ENCODE measurements at places on chromosomes 3 and 15.

DNA sequence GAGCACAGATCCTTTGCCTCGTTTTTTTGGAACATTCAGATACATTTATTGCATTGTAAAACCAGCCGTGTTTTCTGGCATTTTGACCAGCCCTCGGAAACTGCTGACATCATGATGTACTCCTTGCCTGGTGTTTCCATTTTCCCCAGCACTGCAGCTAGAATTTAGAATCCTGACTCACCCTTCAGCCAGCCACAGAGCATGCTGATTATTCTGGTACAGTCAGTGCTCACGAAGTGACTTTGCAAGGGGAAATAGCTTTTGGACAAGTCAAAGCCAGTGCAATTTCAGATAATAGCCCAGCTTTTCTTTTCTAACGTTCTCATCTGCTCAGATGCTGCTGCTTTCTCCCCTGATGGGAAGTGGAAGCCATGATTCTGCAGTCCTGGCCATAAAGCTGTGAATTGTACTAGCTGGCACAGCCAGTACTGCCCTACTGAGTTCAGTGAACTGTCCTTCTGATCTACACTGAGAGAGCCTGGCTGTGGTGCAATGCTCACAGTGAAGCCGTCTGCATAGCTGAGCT, 12.1 kb upstream of the CNBP start:
- DNase-seq, result peak; percentile 85

- DNase-seq, result no peak
These were observed 30.9 kb upstream of the ARRDC4 start for GRCh38 chr15:97929456-97930229.

- DNase-seq, result peak; percentile 64
These were observed 37.2 kb downstream of the IL20RB start for GRCh38 chr3:136994772-136995516.

DNA sequence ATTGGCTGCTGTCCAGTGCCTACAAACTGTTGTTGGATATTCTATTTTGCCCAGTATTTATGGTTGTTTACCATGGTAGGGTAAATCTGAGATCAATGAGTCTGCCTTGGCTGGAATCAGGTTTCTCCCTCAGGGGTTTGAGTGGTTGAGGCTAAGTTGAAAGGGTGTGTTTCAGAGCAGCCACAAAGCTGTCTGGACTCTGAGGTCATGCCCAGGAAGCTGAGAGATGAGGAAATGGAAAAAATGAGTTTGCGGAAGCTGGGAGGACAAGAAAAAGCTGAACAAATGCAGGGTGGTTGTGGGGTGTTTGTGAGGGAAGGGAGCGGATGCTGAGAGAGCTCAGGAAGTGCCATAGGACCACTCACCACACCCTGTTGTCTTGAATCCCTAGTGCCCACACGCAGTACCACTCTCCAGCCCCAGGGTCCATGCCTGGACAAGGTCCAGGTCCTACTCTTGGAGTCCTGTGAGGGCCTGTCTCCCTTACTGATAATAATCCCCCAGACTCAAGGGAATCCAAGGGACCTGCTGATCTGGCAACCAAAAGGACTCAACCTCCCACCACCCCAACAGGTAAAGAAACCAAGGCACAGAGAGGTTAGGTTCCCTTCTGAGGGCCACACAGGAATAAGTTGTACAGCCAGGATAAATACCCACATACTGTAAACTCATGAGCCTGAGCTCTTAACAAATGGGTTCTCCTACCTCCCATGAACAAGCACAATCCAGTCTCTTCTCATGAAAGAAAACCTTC, 81.6 kb downstream of the PPCDC start:
- DNase-seq, result peak; percentile 49

DNA sequence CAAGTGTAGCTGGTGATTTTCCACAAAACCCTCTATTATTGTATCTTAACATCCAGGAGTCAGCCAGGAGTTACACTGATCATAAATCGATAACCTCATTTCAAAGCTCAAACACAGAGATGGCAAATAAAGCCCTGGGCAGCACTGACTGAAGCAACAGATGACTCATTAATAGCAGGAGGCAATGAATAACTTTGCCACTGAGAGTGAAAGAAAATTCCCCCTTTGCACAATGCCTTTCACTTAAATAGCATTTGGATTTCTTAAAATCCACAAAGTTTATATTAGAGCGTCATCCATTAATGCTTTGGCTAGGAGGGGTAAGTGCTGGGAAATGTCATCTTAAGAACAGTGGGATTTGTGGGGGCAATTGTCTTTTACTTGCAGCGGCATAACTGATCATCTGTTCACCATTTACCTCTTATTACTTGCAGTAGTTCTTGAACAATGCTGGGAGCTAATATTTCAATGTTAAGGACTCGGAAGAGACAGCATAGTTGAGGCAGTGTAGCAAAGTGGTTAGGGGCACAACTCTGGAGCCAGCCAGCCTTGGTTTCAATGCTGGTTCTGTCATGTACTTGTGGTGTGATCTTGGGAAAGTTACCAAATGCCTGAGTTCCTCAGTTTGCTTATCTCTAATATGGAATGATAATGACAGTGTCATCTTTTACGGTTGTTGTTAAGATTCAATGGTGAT, 630.4 kb upstream of the TBL1XR1 start:
- no peak for DNase-seq

DNA sequence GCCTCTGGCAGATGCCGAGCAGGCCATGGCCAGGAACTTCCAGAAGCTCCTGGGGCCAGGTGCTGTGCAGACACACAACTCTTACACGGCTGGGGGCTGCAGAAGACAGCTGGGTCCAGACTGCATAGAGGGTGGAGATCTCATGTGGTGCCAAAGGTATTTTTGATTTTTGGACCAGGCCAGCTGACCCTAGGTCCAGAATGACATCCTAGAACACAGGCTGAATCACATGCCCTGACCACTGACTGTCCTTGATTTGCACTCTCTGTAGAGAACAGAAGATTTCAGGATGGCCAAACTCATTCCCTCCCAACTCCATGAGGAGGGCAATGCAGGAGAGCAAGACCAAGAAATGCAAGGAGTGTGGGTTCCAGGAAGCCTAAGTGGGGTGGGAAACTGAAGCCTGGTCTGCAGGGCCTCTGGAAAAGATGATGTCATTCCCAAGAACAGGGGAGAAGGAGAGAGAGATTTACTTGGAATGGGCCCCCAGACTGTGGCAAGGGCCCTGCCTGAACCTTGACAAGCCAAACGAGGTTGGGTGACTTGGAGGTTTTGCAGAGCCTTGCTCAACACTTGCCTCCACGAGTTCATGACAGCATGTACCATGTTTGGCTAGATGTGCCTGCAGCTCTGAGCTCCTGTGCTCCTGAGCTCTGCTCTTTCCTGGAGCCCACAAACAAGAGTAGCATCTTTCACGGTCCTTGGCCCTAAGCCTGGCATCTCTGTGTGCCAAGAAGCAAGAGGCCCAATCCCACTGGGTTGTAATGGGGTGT, 38.5 kb upstream of the CTSH start:
- no peak for DNase-seq

DNA sequence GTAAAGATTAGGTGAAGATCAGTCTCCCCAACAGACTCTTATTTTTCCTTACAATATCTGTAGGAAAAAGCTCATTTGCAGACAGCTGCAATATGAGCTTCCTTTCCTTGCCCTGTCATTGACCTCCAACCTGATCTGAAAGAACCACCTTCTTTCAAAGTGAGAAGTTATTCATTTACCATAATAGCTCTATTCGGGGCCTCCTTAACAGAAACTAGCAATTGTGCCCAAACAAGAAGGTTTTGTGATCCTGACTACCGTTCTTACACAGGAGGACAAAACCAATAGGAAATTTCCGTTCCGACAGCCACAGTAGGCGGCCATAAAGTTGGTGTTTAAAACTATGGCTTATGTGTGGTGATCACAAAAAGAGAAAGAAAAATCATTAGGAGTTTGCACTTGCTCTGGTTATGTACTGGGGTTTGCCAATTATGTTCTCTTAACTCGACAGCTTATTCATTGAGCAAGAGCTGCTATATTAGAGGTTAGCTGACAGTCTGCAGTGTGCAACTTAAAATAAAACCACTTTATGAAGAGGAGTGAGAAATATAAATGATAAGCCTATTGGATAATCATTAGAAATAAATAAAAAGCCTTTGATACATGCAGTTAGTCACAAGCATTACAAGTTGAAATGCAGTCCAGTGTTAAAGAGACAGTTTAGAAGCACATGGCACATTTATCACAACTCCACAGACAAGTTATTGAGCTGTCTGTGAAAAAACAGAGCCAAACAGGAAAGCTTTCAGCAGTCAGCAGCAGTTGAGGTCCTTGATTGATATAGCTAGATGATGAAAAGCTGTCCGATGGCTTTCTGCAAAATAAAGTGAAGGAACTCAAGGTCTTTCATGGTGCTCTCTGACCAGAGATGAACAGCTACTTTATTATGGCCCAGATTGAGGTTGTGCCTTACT, 199.8 kb downstream of the WDR72 start:
- no peak for DNase-seq

- peak; percentile 83 for DNase-seq
These were observed 3.3 kb upstream of the ITPKA start for GRCh38 chr15:41490355-41490754.

GRCh38 chr3:56296361-56296760, 171.9 kb downstream of the ERC2 start:
- no peak for DNase-seq

DNA sequence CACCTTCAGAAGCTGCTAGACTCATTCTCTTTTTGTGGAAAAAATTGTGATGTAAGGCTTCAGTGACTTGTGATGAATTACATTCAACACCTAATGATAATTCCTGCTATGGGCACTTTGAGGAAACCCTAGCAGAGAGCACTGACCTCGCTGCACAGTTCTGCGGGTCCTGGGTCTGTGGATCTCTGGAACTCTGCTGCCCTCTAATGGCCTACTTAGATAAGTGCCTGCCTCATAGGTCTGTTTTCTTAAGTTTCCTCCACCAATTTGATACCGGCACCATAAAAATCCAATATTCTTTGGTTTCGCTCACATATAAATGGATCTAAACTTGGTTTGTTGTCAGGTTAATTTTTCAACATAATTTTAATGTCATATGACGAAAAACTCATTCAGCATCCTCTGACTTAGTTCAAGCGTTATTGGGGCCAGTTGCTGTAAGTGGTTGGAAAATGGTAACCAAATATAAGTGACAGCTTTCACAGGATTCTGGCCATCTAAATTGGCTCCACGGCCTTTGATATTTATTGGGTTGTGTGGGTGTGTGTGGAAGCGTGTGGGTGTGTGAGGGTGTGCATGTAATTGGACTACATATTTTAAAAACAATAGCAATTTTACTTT, 10.4 kb downstream of the SLITRK3 start:
- peak; percentile 5 for DNase-seq

DNA sequence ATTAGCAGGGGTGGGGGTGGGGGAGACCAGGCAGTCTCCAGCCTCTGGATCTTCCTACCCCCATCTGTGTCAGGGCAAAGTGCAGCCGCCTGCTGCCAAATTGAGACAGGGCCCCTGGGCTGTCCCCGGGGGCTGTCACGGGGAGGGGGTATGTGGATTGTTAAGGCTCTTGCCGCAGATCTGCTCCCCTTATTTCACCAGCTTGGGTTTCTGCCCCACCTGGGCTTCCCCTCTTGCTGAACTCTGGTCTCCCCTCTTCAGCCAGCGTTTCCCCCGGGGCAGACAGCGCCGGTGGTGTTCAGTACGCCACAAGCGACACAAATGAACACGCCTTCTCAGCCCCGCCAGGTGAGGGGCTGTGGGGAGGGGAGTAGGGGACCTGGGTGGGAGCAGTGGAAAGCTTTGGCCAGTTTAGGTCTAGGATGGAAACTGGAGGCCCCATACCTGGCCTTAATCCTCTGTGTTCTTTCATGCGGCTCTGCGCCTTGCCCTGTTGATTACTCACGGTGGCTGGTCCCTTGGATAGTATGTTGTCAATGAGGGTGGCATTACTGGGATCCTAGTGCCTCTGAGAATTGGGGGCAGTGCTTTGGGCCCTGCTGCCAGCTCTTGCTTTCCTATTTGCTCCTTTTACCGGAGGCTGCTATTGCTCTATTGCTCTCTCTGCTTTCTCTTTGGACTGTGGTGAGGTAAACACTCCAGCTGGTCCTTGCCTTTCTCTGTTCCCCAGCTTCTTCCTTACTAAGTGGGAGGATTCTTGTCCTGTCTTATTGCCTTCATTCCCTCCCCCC, 1.7 kb downstream of the EIF4G1 start:
- no peak for DNase-seq

DNA sequence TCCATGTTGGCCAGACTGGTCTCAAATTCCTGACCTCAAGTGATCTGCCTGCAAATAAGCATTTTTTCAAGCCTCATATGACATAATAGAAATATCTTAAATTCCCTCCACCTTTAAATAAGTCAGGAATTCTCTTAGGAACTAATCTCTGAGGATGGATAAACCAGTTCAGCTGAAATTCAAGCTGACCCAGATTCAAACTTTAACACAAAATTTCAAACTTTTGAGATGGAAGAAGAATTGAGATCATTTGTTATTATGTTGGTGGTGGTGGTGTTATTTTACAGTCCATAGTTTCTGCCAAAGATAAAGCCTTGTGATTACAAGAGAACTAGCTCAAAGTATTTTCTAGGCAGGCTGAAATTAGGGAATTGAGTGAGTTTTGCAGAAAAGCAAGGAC, 85.5 kb downstream of the SSR3 start:
- DNase-seq, result no peak

GRCh38 chr3:171095063-171095462, 68.5 kb upstream of the SLC2A2 start:
- no peak for DNase-seq

DNA sequence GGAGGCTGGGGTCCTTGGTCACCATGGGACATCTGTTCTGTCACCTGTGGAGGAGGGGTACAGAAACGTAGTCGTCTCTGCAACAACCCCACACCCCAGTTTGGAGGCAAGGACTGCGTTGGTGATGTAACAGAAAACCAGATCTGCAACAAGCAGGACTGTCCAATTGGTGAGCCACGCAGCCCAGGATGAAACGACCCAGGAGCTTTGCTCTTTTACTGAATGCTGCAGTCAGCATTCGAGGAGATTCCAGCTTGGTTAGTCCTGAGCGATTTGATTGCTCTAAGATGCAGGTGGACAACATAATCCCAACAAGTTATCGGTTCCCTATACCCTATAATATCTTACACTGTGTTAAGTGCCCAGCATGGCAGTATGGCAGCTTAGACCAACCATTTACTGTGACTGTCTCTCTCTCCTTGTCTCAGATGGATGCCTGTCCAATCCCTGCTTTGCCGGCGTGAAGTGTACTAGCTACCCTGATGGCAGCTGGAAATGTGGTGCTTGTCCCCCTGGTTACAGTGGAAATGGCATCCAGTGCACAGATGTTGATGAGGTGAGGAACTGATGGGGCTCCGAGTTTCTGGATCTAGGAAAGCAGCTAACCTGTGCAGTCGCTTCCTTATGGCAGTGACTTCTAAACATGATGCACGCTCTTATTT, 7.8 kb downstream of the THBS1 start:
- DNase-seq, result peak; percentile 29

GRCh38 chr3:13598201-13598600, 49.3 kb downstream of the FBLN2 start:
- DNase-seq, result no peak

- peak; percentile 35 for DNase-seq
These were observed 16.7 kb downstream of the DCBLD2 start for GRCh38 chr3:98884675-98885371.
